ENCODE measurements at places on chromosomes 4 and X. TPM values are rescaled to one million over a fixed set of nuclear protein-coding genes. Genes with fewer than 3 reads are reported as not detected.

DNA sequence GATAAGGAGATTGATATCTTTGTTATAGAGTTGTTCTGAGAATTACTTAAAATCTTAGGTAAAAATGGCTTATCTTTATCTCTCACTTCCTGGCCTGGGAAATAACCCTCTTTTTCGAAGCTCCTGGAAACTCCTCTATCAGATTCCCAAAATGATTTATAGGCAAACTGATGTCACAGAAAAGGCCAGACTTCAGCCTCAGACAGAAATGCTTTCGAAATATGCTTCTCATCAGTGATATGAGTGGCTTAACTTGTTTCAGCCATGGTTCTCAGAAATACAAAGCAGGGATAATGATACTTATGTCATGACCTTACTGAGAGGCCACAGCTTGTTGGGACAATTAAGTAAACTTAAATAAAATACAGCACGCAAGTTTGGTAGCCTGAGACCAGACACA is 85.3 kb upstream of the HS3ST1 start:
- no peak for DNase-seq
- H3K36me3 ChIP-seq = no peaks in the 10 kb centered on the region
- no peaks in the 10 kb centered on the region for H3K4me1 ChIP-seq

The MAGEA4 gene
- not detected for polyA plus RNA-seq

GRCh38 chr4:1505511-1506460 is 99.5 kb upstream of the NKX1-1 start:
- no peaks in the 10 kb centered on the region for H3K4me1 ChIP-seq
- DNase-seq = no peak
- H3K4me3 ChIP-seq = no peak overlapping the region
- H3K27me3 ChIP-seq = peaks cover 21% of the 10 kb centered on the region

DNA sequence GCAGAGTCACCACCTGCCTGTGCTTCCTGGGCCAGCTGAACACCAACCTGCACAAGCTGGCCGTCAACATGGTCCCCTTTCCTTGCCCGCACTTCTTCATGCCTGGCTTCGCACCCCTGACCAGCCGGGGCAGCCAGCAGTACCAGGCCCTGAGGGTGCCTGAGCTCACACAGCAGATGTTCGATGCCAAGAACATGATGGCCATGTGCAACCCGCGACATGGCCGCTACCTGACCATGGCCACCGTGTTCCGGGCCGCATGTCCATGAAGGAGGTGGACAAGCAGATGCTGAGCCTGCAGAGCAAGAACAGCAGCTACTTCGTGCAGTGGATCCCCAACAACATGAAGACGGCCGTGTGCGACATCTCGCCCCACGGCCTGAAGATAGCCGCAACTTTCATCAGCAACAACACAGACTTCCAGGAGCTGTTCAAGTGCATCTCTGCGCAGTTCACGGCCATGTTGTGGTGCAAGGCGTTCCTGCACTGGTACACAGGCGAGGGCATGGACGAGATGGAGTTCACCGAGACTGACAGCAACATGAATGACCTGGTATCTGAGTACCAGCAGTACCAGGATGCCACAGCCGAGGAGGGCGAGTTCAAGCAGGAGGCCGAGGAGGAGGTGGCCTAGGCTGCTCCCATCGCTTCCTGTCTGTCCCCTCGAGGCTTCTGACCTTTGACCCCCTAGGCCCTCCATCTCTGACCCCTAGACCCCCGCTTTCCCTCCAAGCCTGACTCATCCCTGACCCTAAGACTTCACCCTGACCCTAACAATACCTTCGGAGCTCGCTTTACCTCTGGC is 170.3 kb downstream of the THOC2 start:
- H3K4me3 ChIP-seq = no peak overlapping the region
- H3K27me3 ChIP-seq = no peaks in the 10 kb centered on the region
- no peak for DNase-seq

GRCh38 chrX:141924293-141924692 is 20.6 kb downstream of the MAGEC1 start:
- DNase-seq = no peak
- H3K4me1 ChIP-seq = no peaks in the 10 kb centered on the region
- H3K27ac ChIP-seq = no peak overlapping the region
- H3K27me3 ChIP-seq = no peaks in the 10 kb centered on the region
- H3K36me3 ChIP-seq = no peaks in the 10 kb centered on the region

GRCh38 chr4:152099981-152100378 is 339.2 kb upstream of the GATB start:
- H3K4me1 ChIP-seq = peaks cover 96% of the 10 kb centered on the region
- H3K27ac ChIP-seq = peak overlapping the region; percentile 97
- no peak overlapping the region for H3K4me3 ChIP-seq
- H3K27me3 ChIP-seq = no peaks in the 10 kb centered on the region
- no peak for DNase-seq

Data from thymus (tissue), 14 donors.